ENCODE measurements at places on chromosomes 4 and X. TPM values are rescaled to one million over a fixed set of nuclear protein-coding genes. Genes with fewer than 3 reads are reported as not detected.

DNA sequence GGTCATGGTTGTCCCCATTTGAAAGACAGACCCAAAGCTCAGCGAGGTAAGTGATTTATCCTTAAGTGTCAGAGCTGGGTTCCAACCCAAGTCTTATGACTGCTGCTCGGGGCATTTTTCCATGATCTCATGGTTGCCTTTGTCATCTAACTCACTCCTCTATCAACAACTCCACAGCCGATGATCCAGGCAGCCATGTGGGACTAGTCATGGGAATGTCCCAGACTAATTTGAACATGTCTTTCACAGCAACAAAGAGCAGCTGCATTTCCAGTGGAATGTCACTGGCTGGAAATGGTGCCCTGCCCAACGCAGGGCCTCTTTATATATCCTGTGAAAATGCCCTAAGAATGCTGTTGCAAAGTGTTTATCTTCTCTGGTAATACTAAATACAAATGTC, 284.8 kb upstream of the PPARGC1A start:
- H3K4me3 ChIP-seq = no peak overlapping the region
- no peak overlapping the region for H3K27ac ChIP-seq
- DNase-seq = no peak
- no peaks in the 10 kb centered on the region for H3K36me3 ChIP-seq

GRCh38 chr4:124321364-124321763, 391.2 kb downstream of the ANKRD50 start:
- no peaks in the 10 kb centered on the region for H3K27me3 ChIP-seq
- H3K27ac ChIP-seq = no peak overlapping the region
- no peak overlapping the region for H3K4me3 ChIP-seq
- no peaks in the 10 kb centered on the region for H3K4me1 ChIP-seq
- no peaks in the 10 kb centered on the region for H3K36me3 ChIP-seq
- no peak for DNase-seq

Gene P2RY4
- total RNA-seq = not detected

Gene CPZ
- total RNA-seq = 129 TPM

DNA sequence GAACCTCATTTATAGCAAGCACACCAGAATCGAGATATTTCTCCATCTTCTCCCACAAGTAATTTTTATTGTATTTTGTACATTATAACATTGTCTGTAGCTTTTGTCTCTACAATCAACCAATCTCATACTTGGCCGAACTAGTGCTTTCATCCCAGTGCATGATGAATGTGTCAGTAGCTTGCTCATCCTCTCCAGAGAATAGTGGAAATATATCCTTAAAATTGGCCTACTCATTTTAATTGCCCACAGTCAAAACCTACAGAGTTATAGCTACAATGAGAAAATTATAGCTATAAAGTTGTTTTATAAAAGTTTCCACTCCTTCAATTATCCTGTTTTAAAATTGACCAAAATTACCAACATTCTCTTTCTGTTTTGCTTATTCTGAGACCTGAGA, 103.8 kb downstream of the MAPK10 start:
- no peak overlapping the region for H3K4me3 ChIP-seq
- H3K36me3 ChIP-seq = no peaks in the 10 kb centered on the region
- no peak for DNase-seq
- no peaks in the 10 kb centered on the region for H3K4me1 ChIP-seq
- H3K27me3 ChIP-seq = no peaks in the 10 kb centered on the region

DNA sequence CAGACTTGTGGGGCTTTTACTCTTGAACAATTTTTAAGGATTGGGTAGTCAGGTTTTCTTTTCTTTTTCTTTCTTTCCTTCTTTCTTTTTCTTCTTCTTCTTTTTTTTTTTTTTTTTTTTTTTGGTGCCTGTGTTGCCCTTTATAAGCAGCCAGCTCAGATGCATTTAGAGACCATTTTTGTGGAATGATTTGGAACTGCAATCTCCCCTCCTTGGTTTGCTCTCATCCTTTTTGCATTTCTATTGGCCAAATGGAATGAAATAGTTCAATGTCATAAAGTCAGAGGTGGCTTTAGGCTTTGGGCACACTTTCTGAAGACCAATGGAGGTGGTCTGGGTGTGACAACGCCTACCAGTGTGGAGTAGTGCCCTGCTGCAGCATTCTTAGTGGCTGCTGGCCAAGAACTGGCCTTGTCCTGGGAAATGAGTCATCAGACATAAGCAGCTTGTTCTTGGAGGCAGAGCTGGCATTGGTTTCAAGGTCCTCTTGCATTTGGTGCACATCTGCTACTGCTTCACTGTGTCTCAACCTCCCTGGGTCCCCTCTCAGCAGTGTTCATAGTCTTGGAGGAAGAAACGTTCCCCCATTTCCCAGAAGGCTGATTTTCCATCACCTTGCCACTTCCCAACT, 84.5 kb downstream of the CT47B1 start:
- no peak overlapping the region for H3K27ac ChIP-seq
- no peaks in the 10 kb centered on the region for H3K36me3 ChIP-seq
- peak; percentile 76 for DNase-seq
- no peaks in the 10 kb centered on the region for H3K4me1 ChIP-seq
- H3K27me3 ChIP-seq = no peaks in the 10 kb centered on the region

DNA sequence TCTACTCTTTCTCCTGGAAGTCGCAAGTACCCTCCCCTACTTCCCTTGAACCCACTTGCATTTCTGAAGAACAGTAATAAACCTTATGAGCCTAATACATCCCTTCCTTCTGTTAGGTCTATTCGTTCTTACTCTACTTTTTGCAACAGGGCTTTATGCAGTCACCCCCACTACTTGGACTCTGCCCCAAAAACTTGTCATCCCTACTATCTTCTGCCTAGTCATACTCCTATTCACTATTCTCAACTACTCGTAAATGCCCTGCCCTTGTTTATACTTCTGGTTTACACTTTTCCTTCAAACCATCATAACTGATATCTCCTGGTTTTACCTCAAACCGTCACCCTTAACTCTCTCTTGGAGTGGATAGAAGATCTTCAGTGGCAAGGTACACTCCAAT, 55.2 kb upstream of the SLIT2 start:
- H3K4me1 ChIP-seq = no peaks in the 10 kb centered on the region
- H3K36me3 ChIP-seq = no peaks in the 10 kb centered on the region
- no peak overlapping the region for H3K27ac ChIP-seq
- no peak overlapping the region for H3K4me3 ChIP-seq
- no peak for DNase-seq
- no peaks in the 10 kb centered on the region for H3K27me3 ChIP-seq

GRCh38 chr4:109495514-109495913, 61.9 kb downstream of the SEC24B start:
- H3K4me1 ChIP-seq = no peaks in the 10 kb centered on the region
- no peak overlapping the region for H3K27ac ChIP-seq
- no peak for DNase-seq
- no peaks in the 10 kb centered on the region for H3K36me3 ChIP-seq
- H3K4me3 ChIP-seq = no peak overlapping the region

GRCh38 chrX:55867181-55867651, 149.7 kb downstream of the RRAGB start:
- DNase-seq = no peak
- H3K27ac ChIP-seq = no peak overlapping the region
- H3K36me3 ChIP-seq = no peaks in the 10 kb centered on the region
- H3K4me3 ChIP-seq = no peak overlapping the region

DNA sequence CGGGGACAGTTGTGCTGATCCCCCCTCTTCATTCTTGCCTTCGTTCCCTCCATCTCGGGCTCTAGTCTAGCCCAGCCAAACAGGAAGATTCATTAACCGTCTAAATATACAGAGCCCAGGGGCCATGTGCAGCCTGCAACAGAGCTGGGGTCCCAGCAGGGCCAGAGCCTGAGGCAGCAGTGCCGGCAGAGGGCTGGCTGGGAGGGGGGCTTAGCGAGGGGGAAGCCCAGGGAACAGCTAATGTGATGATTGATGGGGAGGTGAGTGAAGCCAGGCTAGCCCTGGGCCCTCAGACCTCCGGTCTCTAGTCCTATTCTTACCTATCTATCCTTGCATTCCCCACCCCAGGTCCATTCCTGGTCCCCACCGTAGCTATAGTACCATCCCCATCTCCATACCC, 22.3 kb downstream of the EFNB1 start:
- H3K4me1 ChIP-seq = no peaks in the 10 kb centered on the region
- no peak overlapping the region for H3K4me3 ChIP-seq
- H3K27me3 ChIP-seq = no peaks in the 10 kb centered on the region
- H3K36me3 ChIP-seq = no peaks in the 10 kb centered on the region
- no peak for DNase-seq
- H3K27ac ChIP-seq = no peak overlapping the region

DNA sequence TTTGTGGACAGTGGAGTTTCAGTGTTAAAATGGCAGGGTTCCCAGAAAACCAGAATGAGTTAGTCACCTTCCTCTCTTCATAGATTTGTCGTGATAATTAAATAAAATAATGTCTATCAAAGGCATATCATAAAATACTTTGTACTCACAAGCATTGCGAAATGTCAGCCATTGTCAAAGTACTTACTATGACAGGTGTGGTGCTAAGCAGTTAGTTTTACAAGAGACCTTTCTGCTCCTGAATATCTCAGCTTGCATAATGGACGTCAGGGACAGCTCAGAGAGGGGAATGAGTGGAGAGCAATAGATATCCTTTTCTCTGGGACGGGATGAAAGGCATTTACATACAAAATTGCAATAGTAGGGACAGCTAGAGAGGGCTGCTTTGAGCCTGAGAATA, 560.9 kb downstream of the KCNIP4 start:
- DNase-seq = no peak
- H3K36me3 ChIP-seq = no peaks in the 10 kb centered on the region
- H3K27ac ChIP-seq = no peak overlapping the region

DNA sequence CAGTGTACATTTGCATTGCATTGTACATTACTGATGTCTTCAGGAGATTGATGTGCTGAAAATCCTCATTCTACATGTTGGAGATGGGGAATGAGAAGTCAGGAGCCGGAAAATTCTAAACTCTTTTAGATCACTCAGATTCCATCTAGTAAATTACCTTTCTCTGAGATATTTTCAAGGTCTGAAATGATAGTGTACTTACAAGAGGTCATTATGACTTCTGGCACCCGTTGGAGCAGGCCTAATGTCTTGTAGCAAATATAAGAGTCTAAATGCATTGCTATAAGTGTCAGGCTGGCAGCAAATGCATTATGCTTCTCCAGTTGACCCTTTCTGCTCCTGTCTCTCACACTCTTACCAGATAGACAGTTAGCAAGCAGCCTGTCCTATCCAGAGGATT, 692.8 kb downstream of the GRID2 start:
- H3K4me1 ChIP-seq = no peaks in the 10 kb centered on the region
- no peak overlapping the region for H3K4me3 ChIP-seq
- H3K27ac ChIP-seq = no peak overlapping the region
- no peaks in the 10 kb centered on the region for H3K27me3 ChIP-seq
- DNase-seq = no peak

DNA sequence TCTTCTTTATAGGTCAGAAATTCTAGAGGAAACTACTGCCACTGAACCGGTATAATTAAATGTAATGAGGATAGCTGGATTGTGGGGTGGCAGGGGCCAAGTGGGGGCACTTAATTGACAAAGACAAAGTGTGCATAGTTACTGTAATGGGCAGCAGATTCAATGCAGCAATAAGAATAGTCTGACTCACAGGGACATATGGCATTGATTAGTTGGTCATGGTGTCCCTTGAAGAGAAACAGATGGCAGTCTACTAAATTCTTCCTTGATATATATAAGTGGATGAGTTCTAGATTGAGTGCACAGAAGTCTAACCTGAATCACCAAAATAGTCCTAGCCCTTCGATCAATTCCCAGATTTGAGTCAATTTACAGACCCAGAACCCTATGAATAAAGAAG, 31.6 kb downstream of the ETDC start:
- DNase-seq = no peak
- H3K36me3 ChIP-seq = no peaks in the 10 kb centered on the region
- H3K4me3 ChIP-seq = no peak overlapping the region

GRCh38 chr4:181308476-181309312, 934.5 kb upstream of the TENM3 start:
- H3K4me1 ChIP-seq = no peaks in the 10 kb centered on the region
- H3K27ac ChIP-seq = no peak overlapping the region
- no peak overlapping the region for H3K4me3 ChIP-seq
- H3K36me3 ChIP-seq = no peaks in the 10 kb centered on the region

- peak; percentile 72 for DNase-seq
- peak overlapping the region; percentile 72 for H3K27ac ChIP-seq
- no peaks in the 10 kb centered on the region for H3K27me3 ChIP-seq
- H3K36me3 ChIP-seq = no peaks in the 10 kb centered on the region
These were observed 6.5 kb upstream of the RNF4 start for GRCh38 chr4:2462218-2462991.

Gene FAM53A
- total RNA-seq = 2.4 TPM

Gene SLC38A5
- total RNA-seq = 6.2 TPM
